ENCODE measurements at places on chromosomes 4 and X.

DNA sequence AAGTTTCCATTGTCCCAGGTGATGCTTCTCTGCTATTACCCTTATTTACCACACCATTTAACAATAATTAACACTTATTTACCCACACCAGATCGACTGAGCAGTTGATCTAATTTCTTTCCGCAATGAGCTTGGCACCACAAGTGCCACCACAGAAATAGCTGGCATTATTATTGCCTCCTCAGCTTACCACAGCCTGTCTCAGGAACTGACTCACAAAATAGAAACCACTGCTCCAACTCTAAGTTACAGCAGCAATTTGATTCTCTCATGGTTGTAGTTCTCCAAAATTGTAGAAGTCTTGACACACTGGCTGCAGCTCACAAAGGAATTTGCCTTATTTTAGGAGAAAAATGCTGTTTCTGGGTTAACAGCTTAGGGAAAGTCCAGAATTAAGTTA is 22.5 kb downstream of the ZNF721 start:
- peak; percentile 74 for DNase-seq

DNA sequence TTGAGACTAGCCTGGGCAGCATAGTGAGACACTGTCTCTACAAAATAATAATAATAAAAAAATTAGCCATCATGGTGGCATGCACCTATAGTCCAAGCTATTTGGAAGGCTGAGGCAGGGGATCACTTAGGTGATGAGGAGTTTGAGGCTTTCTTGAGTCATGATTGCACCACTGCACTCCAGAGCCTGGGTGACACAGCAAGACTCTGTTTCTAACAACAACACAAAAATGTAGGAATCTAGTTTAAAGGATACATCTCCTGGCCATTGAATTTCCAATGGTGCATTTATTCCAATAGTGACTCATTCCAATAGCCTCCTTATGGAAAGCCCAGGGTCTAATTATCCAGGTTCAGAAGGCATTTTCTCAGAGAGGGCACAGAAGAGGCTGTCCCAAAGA is 21.9 kb upstream of the HERC6 start:
- no peak for DNase-seq

DNA sequence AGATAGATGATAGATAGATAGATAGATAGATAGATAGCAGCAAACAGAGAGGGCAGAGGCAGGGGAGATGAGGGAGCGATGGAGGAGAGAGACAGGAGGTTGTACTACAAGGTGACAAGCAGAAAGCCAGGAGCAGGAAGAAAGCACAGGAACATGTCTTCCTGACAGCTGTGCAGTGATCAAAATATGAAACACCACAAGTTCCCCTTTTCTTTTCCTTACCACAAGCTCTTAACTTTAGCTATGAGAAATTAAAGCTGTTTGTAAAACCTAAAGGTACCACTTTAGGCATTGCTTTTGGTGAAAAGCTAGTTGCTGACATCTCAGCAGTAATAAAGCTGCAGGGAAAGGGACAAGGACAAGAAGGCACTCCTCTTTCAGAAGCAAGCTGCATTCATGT is 9.1 kb upstream of the MAGED4B start:
- DNase-seq, result no peak

GRCh38 chr4:119721878-119722277 is 93.3 kb upstream of the PDE5A start:
- DNase-seq, result peak; percentile 24

DNA sequence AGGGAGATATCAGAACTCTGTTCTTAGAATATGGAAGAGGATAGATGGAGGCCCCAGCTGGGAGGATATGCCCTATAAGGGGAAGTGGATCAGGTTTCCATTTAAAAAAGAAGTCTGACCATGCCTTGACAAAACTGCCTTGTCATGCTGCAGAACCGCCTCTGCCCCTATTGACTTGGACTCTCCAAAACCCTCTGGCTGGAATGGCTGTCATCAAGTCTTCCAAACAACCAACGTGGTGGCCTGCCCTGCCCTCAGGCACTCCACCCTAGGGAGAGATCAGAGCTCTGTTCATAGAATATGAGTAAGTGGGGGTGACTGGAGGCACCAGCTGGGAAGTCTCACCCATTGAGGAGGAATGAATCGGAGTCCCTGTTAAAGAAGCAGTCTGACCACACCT is 114.9 kb downstream of the VSIG4 start:
- no peak for DNase-seq

- no peak for DNase-seq
Observed at GRCh38 chr4:41791557-41791956, 43.0 kb upstream of the PHOX2B start.

DNA sequence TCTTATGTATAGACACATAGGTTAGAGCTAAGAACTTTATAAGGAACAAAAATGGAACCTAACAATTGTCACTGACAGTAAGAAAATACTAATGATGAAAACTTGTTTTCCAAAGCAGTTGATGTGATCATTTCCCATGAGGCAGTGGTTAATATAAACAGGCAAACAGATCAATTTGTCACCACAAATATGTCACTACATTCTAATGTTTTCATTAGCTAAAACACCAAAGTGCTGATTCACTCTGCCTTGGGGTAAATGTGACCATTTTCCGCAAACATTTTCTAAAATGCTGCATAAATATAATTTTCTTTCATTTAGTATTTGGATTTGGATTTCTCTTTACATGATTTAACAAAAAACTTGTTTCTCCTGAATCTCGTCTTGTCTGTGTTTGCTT is 408.9 kb upstream of the CTSO start:
- DNase-seq, result no peak

GRCh38 chrX:153521034-153521433 is 3.6 kb downstream of the ATP2B3 start:
- no peak for DNase-seq

DNA sequence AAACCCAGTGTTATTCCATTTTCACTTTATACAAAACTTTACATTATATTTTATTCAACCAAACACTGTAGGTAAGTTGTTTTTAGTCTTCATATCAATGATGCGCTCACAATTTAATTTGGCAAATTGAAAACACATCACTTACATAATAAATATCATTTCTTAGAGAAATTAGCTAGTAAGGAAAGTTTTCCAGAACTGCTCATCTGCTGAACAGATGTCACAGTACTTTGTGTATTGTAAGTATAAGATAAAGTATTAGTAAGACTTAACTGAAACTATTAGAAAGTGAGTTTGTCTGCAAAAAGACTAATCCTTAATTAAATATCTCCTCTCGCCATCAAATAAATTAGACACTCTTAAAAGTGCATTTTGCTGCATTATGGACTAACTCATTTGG is 108.7 kb upstream of the PACRGL start:
- no peak for DNase-seq

DNA sequence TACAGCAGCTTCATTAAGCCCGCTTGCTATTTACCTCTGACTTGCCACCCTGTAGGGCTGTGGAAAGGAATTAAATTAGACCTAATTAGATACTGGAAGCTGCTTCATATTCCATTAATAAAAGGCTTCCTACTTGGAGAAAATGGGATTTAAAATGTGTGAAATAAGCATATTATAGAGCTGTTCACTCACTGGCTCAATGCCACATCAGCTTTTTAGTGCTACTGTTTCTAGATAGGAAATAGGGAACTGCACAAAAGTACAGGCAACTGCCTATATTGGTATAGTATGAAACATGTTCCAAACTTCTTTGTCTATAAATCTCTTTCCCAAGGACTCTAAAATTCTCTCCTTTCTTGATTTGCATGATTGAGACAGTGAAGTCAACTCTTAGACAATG is 407.9 kb upstream of the AADAT start:
- DNase-seq, result no peak

GRCh38 chr4:148653681-148654080 is 211.5 kb upstream of the NR3C2 start:
- DNase-seq, result no peak

GRCh38 chr4:10535912-10536311 is 78.7 kb upstream of the ZNF518B start:
- no peak for DNase-seq

- DNase-seq, result no peak
Observed at GRCh38 chr4:48420144-48420543, 63.0 kb upstream of the SLC10A4 start.

GRCh38 chr4:75071317-75071716 is 138.4 kb downstream of the PARM1 start:
- no peak for DNase-seq

DNA sequence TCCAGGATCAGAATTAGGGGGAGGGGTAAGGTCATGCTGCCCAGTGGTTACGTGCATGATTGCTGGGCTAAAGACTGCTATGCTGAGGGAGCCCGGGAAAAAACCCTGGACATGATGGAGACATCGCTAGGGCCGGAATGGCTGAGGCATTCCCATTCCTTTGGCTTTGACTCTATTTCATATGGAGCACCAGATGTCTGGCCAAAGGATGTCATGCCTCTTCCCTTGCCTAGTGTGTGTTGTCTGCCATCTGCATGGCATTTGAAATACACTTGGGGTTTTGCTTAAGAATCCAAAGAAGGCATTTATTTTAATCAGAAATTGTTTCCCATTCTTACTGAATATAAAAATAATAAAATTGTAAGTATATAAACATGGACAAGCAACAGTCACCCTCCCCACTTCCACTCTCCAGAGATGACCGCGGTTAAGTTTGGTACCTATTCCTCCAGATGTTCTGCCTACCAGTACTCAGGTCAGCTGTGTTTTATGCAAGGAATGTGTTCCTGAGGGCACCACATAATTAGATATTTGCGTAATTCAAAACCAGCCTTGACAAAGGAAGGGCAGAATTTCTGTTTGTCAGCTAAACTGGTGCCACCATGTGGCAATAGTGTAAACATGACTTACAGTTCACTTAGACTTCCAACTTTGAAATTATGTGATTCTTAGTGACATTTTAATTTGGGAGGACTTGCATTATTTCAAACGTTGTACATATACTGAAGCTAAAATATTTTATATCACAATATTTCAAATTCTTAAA is 105.9 kb downstream of the CT47B1 start:
- DNase-seq, result peak; percentile 67

GRCh38 chr4:74408639-74409038 is 36.3 kb upstream of the AREG start:
- DNase-seq, result peak; percentile 71

- DNase-seq, result no peak
Observed at GRCh38 chr4:58064653-58065052, 954.5 kb upstream of the IGFBP7 start.

- DNase-seq, result peak; percentile 30
Observed at GRCh38 chrX:155747520-155747919, 133.6 kb upstream of the VAMP7 start.

GRCh38 chr4:170853422-170854021 is 763.8 kb upstream of the AADAT start:
- peak; percentile 56 for DNase-seq

DNA sequence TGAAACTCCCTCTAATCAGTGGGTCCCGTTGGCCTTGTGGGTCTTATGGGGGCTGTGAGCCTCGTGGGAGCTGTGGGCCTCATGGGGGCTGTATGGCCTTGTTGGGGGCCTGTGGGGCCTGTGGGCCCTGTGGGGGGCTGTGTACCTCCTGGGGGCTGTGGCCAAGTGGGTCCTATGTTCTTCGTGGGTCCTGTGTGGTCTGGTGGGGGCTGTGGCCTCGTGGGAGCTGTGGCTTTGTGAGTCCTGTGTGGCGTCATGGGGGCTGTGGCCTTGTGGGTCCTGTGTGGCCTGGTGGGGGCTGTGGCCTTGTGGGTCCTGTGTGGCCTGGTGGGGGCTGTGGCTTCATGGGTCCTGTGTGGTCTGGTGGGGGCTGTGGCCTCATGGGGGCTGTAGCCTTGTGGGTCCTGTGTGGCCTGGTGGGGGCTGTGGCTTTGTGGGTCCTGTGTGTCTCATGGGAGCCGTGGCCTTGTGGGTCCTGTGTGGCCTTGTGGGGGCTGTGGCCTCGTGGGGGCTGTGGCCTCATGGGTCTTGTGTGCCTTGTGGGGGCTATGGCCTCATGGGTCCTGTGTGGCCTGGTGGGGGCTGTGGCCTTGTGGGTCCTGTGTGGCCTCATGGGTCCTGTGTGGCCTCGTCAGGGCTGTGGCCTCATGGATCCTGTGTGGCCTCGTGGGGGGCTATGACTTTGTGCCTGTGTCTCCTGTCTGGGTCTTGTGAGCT is 7.4 kb downstream of the PCGF3 start:
- DNase-seq, result no peak

- no peak for DNase-seq
Observed at GRCh38 chr4:75040703-75041102, 107.8 kb downstream of the PARM1 start.

DNA sequence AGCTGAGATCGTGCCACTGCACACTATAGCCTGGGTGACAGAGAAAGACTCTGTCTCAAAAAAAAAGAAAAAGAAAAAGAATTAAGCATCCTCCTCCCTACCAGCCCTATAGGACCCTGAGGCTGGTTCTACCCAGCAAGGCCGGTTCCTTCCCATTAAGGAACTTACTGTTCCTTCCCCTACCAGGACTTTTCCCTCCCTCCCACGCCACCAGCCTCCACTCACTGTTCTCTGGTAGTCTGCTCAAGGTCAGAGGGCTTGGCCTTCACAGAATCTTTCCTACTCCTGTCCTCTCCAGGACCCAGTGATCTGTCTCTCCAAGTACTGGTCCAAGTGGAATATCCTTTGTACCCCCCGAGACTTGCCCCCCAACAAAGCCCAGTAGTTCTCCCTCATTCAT is 1.4 kb downstream of the GRIPAP1 start:
- DNase-seq, result no peak

DNA sequence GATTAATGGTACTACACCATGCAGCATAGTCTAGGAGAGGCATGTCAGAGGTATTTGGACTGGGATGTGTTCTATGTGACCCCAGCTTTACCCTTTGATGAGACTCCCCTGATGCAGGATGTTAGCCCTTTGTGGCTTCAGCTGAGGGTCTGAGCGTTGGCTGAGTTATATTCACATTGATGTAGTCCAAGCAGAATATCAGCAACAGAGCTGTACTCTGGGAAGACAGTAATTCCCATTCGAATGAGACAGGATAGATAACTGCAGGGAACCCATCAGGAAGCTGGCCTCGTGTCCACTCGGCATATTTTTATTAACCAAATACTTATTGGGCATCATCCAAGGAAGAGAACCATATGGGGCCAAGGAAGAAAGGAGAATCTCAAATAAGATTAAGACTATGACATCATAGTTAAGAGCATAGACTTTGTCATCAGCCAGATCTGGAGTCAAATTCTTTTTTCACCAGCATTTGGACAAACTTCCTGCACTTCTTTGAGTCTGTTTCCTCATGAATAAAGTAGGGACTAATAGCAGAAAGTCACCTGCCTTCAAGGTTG is 198.1 kb downstream of the SOWAHB start:
- DNase-seq, result no peak

DNA sequence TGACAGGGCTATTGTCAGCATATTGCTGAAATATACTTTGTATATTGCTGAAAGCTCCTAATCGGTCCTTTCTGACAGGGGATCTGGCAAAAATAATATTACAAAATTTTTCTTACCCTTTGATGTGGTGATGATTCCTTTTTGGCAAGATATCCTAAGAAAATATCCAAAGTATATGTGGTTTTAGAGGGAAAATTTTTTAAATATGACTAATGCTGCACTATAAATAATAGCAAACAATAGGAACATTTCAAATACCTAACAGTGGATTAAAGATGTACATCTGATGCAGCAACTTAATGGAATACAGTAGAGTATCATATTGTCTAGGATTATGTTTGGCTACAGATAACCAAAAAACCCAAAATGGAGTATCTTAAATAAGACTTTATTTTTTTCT is 49.6 kb downstream of the RRAGB start:
- DNase-seq, result no peak

- no peak for DNase-seq
Observed at GRCh38 chrX:23603501-23603900, 63.8 kb upstream of the PRDX4 start.

GRCh38 chrX:133179500-133179899 is 38.7 kb downstream of the TFDP3 start:
- no peak for DNase-seq

Measured in HT1080 (cell line).